Pons (tissue), 1 donor: ENCODE measurements at places on chromosomes 16 and 17.

DNA sequence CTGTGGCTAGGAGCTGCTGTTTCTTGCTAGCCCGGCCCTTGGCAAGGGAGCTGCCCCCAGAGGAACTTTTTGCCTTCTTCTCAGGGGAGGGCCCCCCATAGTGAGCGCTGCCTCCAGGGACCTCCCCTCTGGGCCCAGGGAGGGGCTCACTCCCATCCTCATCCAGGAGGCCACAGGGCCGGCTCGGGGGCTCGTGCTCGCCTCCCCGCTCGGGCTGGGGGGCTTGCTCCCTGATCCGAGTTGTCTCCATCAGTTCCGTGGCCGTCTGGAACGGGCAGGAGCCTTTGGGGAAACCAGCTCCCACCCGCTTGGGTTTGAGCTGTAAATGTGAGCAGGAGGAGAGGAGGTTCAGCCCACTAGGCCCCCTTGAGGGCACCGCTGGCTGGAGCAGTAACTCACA is 4.1 kb upstream of the SMIM5 start:
- DNase-seq: no peak

- DNase-seq: no peak
Observed at GRCh38 chr17:57425431-57425830, 169.1 kb downstream of the MSI2 start.

- no peak for DNase-seq
Observed at GRCh38 chr16:28845293-28845692, 855 bp downstream of the TUFM start.

DNA sequence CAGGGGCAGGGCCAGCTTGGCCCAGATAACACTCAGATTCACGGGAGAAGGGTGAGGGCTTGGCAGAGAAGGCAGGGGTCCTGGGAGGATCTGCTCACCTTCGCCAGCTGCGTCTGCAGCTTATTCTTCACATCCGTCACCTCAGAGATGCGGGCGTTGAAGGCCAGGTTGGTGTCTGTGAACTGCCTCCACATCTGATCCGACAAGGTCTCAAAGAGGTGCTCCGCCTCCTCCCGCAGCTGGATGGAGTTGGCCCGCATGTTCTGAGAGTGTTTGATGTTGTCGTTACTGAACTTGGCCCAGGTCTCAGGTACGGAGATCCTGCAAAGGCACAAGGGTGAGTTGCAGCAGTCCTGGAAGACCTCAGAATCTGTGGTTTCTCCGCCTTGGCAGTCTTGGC is 18.9 kb downstream of the TEKT5 start:
- no peak for DNase-seq

DNA sequence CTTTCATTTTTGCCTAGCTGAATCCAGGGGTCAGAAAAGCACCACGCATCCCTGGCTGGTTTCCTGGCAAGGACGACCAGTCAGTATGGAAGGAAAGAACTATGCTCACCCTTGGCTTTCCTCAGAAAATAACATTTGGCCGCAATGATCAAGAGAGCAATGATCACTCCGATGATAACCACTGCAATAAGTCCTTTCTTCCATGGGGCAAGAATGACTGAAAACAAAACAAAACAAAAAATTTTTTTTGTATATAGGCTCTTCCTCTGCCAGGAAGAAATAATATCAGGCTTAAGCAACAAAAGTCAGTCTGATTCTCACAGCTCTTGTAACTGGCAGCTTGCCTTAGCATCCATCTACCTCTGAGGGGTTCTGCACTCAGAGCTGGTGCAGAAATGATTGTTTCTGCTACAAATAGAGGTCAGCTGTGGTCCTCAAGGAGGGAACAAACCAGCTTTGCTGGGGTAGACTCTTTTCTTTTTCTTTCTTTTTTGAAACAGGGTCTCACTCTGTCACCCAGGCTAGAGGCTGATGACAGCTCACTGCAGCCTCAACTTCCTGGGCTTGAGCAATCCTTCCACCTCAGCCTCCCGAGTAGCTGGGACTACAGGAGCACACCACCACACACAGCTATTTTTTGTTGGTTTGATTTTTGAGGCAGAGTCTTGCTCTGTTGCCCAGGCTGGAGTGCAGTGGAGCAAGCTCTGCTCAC is 35.7 kb downstream of the PECAM1 start:
- no peak for DNase-seq

- no peak for DNase-seq
Observed at GRCh38 chr17:81565231-81565630, 13.1 kb upstream of the FAAP100 start.

GRCh38 chr16:10992797-10993196 is 48.4 kb downstream of the CLEC16A start:
- DNase-seq: no peak

DNA sequence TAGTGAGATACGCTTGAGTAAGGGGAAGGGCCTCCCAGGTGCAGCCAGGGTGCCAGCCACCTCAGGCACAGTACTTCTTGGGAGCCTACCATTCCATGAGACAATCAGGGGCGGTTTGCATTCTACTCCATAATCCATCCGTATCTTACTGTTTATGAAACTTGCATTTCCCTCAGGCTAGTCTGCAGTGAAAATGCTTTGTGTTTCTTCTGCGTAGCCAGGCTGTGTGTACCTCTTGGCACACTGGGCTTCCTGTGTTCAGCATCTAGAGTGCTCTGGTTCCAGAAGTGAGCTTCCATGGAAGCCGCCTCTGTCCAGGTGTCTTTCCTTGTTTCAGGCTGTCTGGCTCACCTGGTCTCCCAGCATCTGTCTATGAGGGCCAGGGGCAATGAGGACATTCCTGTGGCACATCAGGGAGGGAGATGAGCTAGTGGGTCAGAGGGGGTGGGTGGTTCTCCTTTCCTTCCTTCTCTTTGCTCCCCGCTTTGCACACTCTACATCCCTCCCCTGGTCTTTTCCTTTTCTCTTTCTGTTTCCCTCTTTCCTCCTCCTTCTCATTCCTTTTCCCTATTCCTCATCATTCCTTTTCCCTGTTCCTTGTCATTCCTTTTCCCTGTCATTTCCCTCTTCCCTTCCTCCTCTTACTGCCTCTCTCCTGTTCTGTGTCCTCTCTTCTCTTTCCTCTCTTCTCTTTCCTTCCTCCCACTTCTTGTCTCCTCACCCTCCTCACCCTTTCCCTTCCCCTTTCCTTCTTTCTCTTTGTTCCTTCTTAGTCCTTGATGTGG is 386.5 kb downstream of the CPPED1 start:
- DNase-seq: no peak

- DNase-seq: peak; percentile 44
Observed at GRCh38 chr17:29760279-29761039, 137.7 kb upstream of the CORO6 start.

GRCh38 chr16:88465387-88465983 is 12.4 kb downstream of the ZFPM1 start:
- no peak for DNase-seq

- no peak for DNase-seq
Observed at GRCh38 chr17:68460715-68461114, 3.4 kb upstream of the WIPI1 start.

GRCh38 chr17:48056879-48057278 is 8.7 kb downstream of the NFE2L1 start:
- no peak for DNase-seq

- no peak for DNase-seq
Observed at GRCh38 chr16:29231244-29231643, 175.3 kb downstream of the NPIPB11 start.

DNA sequence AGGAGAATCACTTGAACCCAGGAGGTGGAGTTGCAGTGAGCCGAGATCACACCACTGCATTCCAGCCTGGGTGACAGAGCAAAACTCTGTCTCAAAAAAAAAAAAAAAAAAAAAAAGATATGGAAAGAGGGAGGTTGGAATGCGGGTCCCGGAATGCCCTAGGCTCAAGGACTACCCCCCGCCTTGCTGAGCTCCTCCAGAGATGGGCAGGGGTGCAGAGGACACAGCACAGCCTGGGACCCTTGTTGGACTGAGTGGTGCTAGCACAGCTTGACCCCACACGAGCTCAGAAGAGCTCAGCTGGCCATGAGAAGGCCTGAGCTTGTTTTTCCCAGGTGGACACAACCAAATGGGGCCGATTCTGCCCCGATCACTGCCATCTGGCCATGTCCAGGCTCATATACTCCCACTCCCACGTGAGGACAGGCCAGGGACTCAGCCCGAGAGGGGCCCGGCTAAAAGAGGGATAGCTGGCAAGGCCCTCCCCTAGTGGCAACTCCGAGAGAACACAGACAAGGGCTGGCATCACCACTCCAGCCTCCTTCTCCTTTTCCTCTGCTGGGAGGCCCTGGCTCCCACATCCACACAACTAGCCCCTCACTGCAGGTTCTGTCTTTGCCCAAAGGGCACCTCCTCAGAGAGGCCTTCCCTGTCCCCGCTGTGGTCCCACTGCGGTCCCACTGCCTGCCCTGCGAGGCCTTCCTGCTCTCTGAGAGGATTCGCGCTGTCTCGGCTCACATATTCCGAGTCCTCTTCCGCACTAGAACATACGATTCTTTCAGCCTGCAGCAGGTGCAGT is 11.0 kb downstream of the SGCA start:
- no peak for DNase-seq

DNA sequence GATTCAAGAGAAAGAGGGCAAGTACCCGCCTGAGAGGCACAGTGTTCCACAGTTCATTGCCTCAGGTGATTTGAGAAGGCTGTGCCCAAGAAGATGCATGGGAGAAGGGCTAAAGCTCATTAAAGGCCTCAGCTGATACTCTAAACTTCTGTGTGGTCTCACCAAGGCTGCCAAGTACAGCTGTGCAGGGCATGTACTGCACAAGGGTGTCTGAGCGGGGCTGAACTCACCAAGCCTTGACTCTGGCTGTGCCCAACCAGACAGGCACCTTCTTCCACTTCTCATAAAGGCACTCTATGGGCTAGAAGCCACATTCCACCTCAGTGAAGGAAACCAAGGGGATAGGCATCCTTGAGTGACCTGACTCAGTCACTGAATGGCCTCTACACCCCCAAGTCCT is 12.7 kb downstream of the LRRC75A start:
- DNase-seq: no peak

GRCh38 chr17:44360826-44361225 is 2.8 kb downstream of the FAM171A2 start:
- DNase-seq: no peak

GRCh38 chr17:73028299-73028755 is 64.2 kb downstream of the SLC39A11 start:
- DNase-seq: no peak

GRCh38 chr17:30996486-30996885 is 25.6 kb downstream of the RNF135 start:
- no peak for DNase-seq

GRCh38 chr16:49734331-49734730 is 121.6 kb downstream of the ZNF423 start:
- DNase-seq: no peak

- DNase-seq: no peak
Observed at GRCh38 chr17:32784113-32784512, 92.8 kb downstream of the MYO1D start.
